ENCODE measurements at places on chromosomes 5 and 9.

- H3K36me3 ChIP-seq, result no peaks in the 10 kb centered on the region
- H3K27ac ChIP-seq, result no peak overlapping the region
- peaks cover 7% of the 10 kb centered on the region for H3K4me1 ChIP-seq
- DNase-seq, result no peak
- no peak overlapping the region for H3K4me3 ChIP-seq
Measured at GRCh38 chr5:94545870-94546625, 72.4 kb downstream of the KIAA0825 start.

GRCh38 chr9:5569409-5569808 is 59.1 kb downstream of the PDCD1LG2 start:
- no peak overlapping the region for H3K4me3 ChIP-seq
- peaks cover 2% of the 10 kb centered on the region for H3K36me3 ChIP-seq
- H3K27ac ChIP-seq, result no peak overlapping the region
- peaks cover 10% of the 10 kb centered on the region for H3K4me1 ChIP-seq
- H3K27me3 ChIP-seq, result no peaks in the 10 kb centered on the region

DNA sequence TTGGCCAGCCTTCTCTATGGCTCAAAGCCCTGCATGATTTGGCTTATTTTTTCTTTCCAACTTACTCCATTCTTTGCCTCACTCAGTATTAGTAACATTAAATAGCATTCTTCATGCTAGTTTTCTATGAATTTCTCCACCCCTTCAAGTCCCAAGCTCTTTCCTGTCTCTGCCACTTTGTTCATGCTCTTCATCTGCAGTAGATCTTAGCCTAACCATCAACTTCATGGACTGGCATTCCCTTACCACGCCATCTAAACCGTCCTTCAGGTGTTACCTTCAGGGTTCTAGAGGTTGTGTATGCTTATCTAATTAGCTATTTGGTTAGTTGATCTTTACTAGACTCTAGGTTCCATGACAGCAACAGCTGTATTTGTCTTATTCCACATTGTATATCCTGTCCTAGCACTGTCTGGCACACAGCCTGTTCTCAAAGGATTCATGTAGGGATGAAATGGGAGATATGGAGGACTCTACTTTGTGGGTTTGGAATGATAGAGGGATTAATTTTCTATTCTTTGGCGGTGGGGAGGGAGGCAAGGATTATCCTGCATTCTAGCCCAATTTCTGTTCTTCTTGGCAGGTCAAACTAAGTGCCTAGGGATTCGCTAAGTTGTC is 26.4 kb downstream of the TMEM167A start:
- no peak overlapping the region for H3K27ac ChIP-seq
- no peaks in the 10 kb centered on the region for H3K27me3 ChIP-seq
- H3K4me3 ChIP-seq, result no peak overlapping the region
- H3K36me3 ChIP-seq, result peaks cover 40% of the 10 kb centered on the region

GRCh38 chr9:89364666-89365531 is 46.6 kb downstream of the SECISBP2 start:
- H3K27me3 ChIP-seq, result no peaks in the 10 kb centered on the region
- peaks cover 15% of the 10 kb centered on the region for H3K36me3 ChIP-seq
- no peak overlapping the region for H3K4me3 ChIP-seq
- DNase-seq, result peak; percentile 27
- H3K27ac ChIP-seq, result no peak overlapping the region

- no peak overlapping the region for H3K4me3 ChIP-seq
- no peak for DNase-seq
- peaks cover 2% of the 10 kb centered on the region for H3K4me1 ChIP-seq
- H3K27ac ChIP-seq, result no peak overlapping the region
- H3K27me3 ChIP-seq, result peaks cover 9% of the 10 kb centered on the region
Measured at GRCh38 chr5:172493002-172493401, 38.7 kb upstream of the SH3PXD2B start.

DNA sequence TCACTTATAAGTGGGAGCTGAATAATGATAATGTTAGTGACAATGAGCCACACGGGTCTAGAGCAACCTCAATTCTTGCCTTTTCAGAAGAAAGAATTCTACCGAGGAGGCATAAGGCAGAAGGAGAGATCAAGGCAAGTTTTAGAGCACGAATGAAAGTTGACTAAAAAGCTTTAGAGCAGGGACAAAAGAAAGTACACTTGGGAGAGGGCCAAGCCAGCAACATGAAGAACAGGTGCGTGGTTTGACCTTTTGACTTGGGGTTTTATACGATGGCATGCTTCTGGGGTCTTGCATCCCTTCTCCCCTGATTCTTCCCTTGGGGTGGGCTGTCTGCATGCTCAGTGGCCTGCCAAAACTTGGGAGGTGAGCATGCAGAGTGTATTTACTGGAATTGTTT is 12.5 kb upstream of the OXCT1 start:
- H3K4me1 ChIP-seq, result peaks cover 7% of the 10 kb centered on the region
- H3K27me3 ChIP-seq, result peaks cover 5% of the 10 kb centered on the region

- no peaks in the 10 kb centered on the region for H3K4me1 ChIP-seq
- H3K36me3 ChIP-seq, result no peaks in the 10 kb centered on the region
- DNase-seq, result no peak
- no peak overlapping the region for H3K27ac ChIP-seq
Measured at GRCh38 chr9:69397384-69398214, 72.6 kb downstream of the ENTREP1 start.

DNA sequence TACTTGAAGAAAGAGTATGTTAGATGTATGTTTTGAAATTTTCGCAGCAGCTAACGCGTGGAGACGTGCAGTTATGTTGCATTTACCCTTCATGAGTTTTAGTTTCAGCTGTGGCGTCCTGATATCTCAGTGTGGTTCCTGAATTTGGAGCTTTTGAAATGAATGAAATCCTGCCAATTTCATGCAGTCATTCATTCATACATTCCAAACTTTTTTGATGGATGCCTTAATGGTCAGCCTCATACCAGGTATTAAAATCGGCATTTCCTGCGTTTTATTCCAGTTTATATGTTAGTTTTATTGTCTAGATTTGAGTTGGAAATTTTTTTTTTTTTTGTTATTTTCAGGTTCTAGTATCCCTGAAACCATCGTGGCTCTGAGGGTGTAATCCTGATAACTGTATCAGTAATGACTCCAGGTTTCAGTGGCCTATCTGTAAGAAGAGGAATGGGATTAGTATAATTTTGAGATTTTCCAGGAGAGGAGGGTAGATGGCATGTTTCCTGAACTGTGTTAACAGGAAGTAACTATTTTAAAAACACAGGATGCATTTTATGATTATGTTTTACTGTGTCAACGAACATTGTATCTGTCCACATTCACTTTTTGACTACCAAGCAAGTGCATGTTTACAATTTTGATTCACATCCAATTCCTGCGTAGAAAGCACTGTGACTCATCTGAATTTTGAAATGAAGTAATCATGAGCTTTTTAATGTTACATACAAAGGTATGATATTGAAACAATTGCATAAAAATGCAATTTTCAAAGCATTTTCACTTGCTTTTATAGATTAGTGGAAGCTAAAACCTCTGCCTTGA is 1.0 kb downstream of the FOCAD start:
- H3K4me3 ChIP-seq, result peak overlapping the region; percentile 94
- peak overlapping the region; percentile 89 for H3K27ac ChIP-seq
- H3K36me3 ChIP-seq, result peaks cover 2% of the 10 kb centered on the region
- no peak for DNase-seq

DNA sequence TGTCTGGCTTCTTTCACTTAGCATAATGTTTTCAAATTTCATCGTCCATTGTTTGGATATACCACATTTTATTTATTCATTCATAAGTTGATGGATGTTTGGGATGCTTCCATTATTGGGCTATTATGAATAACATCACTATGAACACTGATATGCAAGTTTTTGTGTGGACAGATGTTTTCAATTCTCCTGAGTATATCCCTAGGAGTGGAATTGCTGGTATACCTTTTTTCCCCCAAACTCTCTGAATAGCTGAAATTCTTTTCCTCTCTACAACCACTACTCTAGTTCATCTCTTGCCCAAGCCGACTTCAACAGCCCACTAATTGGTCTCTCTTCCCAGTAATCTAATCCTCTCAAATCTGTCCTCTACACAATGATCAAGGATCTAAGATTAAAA is 4.7 kb upstream of the ZFR start:
- no peak overlapping the region for H3K27ac ChIP-seq
- DNase-seq, result no peak
- no peak overlapping the region for H3K4me3 ChIP-seq
- H3K36me3 ChIP-seq, result peaks cover 5% of the 10 kb centered on the region
- peaks cover 12% of the 10 kb centered on the region for H3K27me3 ChIP-seq

DNA sequence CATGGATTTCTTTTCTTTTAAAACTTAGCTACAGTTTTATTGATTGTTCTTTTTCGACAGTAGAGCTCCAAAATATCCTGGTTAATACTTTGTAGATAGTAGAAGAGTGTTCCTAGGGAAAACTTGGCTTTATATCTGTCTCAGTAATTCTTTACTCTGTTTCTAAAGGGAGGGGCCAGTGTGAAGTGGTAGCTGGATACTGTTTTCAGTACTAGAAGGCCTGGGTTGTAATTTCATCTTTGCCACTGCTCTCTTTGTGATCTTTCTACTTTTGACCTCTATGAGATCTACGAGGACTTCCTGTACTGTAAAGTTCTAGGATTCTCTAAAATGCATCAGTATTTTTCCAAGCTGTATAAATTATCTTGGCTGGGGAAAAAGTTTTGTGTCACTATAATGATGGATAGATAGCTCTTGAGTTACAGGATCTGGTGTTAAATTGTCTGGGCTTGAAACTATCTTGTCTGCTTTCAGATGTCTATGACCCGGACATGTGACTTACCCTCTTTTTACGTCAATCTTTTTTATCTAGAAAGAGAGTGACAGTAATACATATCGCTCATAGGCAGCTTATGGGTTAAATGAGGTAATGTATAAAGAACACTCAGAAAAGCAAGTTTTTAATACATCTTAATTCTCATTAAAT is 53.6 kb downstream of the PRR16 start:
- H3K27me3 ChIP-seq, result no peaks in the 10 kb centered on the region
- H3K36me3 ChIP-seq, result no peaks in the 10 kb centered on the region
- H3K27ac ChIP-seq, result no peak overlapping the region
- H3K4me1 ChIP-seq, result no peaks in the 10 kb centered on the region
- DNase-seq, result no peak

GRCh38 chr5:123444016-123444415 is 20.8 kb upstream of the CEP120 start:
- H3K27ac ChIP-seq, result no peak overlapping the region
- H3K4me1 ChIP-seq, result peaks cover 8% of the 10 kb centered on the region
- H3K36me3 ChIP-seq, result no peaks in the 10 kb centered on the region
- H3K27me3 ChIP-seq, result no peaks in the 10 kb centered on the region
- no peak overlapping the region for H3K4me3 ChIP-seq

GRCh38 chr5:149317281-149318048 is 27.8 kb upstream of the GRPEL2 start:
- no peaks in the 10 kb centered on the region for H3K36me3 ChIP-seq
- no peaks in the 10 kb centered on the region for H3K27me3 ChIP-seq
- H3K27ac ChIP-seq, result peak overlapping the region; percentile 25
- no peak for DNase-seq

GRCh38 chr9:92377876-92378275 is 26.5 kb downstream of the OGN start:
- no peak for DNase-seq
- H3K4me3 ChIP-seq, result no peak overlapping the region
- H3K4me1 ChIP-seq, result peaks cover 22% of the 10 kb centered on the region

- no peaks in the 10 kb centered on the region for H3K4me1 ChIP-seq
- no peaks in the 10 kb centered on the region for H3K27me3 ChIP-seq
- no peaks in the 10 kb centered on the region for H3K36me3 ChIP-seq
- DNase-seq, result no peak
Measured at GRCh38 chr9:87650611-87651295, 75.2 kb upstream of the CTSL start.

DNA sequence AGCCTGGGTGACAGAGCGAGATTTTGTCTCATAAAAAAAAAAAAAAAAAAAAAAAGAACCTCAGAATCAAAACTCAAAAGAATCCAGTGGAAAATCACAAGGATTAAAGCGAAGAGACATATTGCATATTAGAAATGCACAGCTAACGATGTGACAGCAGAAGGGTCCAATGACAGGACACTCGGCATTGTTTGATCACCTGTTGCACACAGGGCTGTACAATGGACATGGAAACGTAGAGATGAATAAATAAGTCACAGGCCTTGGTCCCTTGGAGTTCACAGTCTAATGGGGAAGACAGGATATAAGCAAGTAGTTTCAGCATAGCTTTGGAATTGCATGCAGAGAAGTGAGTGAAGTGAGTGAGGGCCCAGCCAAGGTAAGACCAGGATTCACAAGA is 25.9 kb upstream of the PIK3R1 start:
- no peak for DNase-seq
- H3K27ac ChIP-seq, result no peak overlapping the region
- H3K27me3 ChIP-seq, result peaks cover 5% of the 10 kb centered on the region
- no peaks in the 10 kb centered on the region for H3K4me1 ChIP-seq
- no peak overlapping the region for H3K4me3 ChIP-seq

DNA sequence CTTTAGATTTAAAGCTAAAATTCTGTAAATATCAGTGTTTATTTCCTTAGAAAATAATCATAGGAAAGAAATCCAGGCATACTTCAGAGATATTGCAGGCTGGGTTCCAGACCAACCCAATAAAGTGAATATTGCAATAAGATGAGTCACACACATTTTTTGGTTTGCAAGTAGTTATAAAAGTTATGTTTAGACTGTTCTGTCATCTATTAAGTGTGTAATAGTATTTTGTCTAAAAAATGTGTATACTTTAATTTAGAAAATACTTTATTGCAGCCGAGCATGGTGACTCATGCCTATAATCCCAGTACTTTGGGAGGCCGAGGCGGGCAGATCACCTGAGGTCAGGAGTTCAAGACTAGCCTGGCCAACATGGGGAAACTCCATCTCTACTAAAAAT is 6.9 kb upstream of the RIC1 start:
- no peak for DNase-seq
- no peak overlapping the region for H3K4me3 ChIP-seq
- peaks cover 32% of the 10 kb centered on the region for H3K4me1 ChIP-seq

DNA sequence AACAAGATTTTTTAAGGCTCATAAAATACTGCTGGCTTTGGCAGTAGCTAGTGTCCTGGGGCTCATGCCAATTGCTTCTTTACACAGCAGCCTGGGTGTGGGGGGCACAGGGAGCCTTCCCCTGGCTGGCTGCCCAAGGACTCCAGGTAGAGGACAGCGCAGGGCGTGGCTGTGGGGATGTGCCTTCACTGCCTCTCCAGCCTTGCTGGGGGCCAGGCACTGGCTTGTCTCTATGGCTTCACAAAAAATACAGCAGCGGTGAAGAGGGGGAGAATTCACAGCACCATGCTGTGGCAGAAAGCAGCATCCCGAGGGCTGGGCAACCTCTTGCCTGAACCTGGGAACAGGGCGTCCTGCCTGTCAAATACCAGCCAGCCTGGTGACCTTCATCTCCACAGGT is 57.4 kb downstream of the DAP start:
- peaks cover 28% of the 10 kb centered on the region for H3K4me1 ChIP-seq
- H3K27ac ChIP-seq, result no peak overlapping the region
- H3K36me3 ChIP-seq, result no peaks in the 10 kb centered on the region
- H3K27me3 ChIP-seq, result no peaks in the 10 kb centered on the region
- no peak overlapping the region for H3K4me3 ChIP-seq

DNA sequence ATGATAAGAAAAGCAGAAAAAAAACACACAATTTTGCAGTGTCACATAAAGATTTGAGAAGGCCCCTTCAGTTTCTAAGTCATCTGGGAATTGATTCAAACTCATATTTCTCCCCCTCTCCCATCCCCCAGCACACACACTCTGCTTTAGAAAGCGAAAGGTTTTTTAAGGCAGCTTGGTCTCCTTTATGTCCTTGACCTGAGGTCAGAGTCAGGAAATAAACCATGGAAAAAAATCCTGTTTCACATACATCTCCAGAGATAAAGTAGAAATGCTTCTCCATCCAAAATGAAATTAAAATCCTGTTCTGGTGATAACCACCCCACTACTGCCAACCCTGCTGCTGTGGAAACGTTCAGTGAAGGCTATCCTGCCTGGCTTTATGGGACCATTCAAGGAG is 52.6 kb downstream of the TMEM252 start:
- no peaks in the 10 kb centered on the region for H3K4me1 ChIP-seq
- no peak for DNase-seq
- no peak overlapping the region for H3K27ac ChIP-seq
- no peak overlapping the region for H3K4me3 ChIP-seq

Measured in activated naive CD8-positive, alpha-beta T cell treated with anti-CD3 and anti-CD28 coated beads, Interleukin-2, amount 10 ng/mL, durations not matched to agents 7 days and 5 days (primary cell).